Karpas-422 (cell line): ENCODE measurements at places on chromosomes 2 and 18. TPM values are rescaled to one million over a fixed set of nuclear protein-coding genes. Genes with fewer than 3 reads are reported as not detected.

RGPD4 gene
- not detected in 2 replicates for total RNA-seq

COL5A2 gene
- total RNA-seq, result 0.67 and 3.0 TPM in 2 replicates

IL1R2 gene
- total RNA-seq, result not detected in 2 replicates

SPRED2 gene
- 11.9 and 13.9 TPM in 2 replicates for total RNA-seq

DNA sequence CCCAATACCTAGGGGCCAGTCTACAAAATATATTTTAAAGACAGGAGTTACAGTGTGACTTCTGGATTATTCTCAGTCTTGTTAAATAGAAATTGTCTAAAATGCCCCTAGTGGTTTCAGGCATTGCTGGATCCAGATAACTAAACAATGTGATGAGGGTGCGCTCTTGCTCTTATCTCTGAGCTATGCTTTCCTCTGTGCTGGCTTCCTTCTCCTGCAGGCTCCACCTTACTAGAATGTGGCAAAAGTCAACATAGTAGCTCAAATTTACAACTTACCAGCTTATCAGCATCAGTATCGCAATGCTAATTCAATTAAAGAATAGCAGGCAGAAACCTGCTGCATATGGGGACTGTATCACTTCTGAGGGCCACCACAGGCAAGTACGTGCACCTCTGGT is 61.3 kb upstream of the RNU4ATAC start:
- DNase-seq, result no peak
- H3K4me3 ChIP-seq, result no peak overlapping the region

DNA sequence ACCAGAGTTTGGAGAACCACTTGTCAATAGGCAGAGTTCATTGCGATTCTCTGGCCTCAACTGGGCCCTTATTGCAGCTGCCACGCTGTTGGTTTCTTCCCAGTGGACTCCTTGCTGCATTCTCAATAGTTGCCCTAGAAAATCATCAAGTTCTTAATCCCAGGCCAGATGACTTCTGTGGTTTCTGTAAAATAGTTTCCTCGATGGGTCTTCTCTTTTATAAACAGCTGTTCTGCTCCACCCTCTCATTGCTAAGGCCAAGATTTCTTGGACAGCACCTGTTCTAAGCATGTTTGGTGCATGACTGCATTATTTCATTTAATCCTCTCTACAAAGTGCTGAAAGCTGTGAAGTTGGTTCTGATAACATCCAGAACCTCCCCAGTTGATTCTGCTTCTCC is 131.0 kb downstream of the BCL2L11 start:
- H3K4me1 ChIP-seq, result no peaks in the 10 kb centered on the region
- H3K36me3 ChIP-seq, result no peaks in the 10 kb centered on the region
- H3K27me3 ChIP-seq, result no peaks in the 10 kb centered on the region
- DNase-seq, result no peak

DNA sequence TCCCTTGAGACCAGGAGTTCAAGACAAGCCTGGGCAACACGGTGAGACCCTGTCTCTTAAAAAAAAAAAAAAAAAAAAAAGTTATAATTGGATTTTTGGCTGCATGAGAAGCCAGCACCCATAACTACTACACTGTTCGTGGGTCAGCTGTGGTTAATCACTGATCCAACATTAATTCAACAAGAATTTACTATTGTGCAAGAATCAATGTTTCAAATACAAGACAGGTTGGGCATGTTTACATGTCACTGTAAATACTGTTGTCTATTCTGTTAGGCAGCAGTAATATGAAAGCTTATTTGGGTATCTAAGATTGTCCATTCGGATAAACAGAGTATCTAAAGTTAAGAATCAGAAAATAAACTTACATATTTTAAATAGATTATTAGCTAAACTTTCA is 62.3 kb downstream of the ESCO1 start:
- no peaks in the 10 kb centered on the region for H3K27me3 ChIP-seq
- no peak overlapping the region for H3K4me3 ChIP-seq
- H3K4me1 ChIP-seq, result no peaks in the 10 kb centered on the region
- DNase-seq, result no peak
- H3K27ac ChIP-seq, result no peak overlapping the region
- peaks cover 35% of the 10 kb centered on the region for H3K36me3 ChIP-seq

GRCh38 chr2:29240601-29241000 is 125.4 kb downstream of the CLIP4 start:
- no peak for DNase-seq
- no peaks in the 10 kb centered on the region for H3K36me3 ChIP-seq
- peaks cover 4% of the 10 kb centered on the region; the same call in 1 of the 2 replicates for H3K4me1 ChIP-seq

DNA sequence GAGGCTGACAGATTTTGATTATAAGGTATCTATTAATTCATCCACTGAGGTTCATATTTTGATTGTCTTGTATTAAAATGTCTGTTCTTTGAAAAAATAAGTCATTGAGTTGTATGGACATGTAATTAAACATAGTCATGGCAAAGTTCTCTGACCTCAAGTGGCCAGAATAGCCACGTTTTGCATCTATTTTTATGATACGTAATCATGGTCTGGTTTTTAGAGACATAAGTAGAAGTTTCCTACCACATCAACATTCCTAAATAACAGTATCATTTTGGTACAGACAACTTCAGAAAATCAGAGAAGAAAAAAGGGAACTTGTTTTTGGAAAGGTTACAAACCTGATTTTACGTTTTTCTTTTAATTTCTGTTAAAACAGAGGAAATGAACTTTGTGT is 47.6 kb downstream of the COL5A2 start:
- no peak overlapping the region for H3K27ac ChIP-seq
- no peak overlapping the region for H3K4me3 ChIP-seq
- no peak for DNase-seq
- H3K27me3 ChIP-seq, result no peaks in the 10 kb centered on the region
- no peaks in the 10 kb centered on the region for H3K36me3 ChIP-seq

GRCh38 chr2:239978411-239978810 is 46.7 kb downstream of the NDUFA10 start:
- H3K27ac ChIP-seq, result no peak overlapping the region
- DNase-seq, result no peak
- H3K27me3 ChIP-seq, result no peaks in the 10 kb centered on the region
- H3K36me3 ChIP-seq, result peaks cover 32% of the 10 kb centered on the region; the same call in 1 of the 2 replicates
- no peaks in the 10 kb centered on the region for H3K4me1 ChIP-seq
- no peak overlapping the region for H3K4me3 ChIP-seq

DNA sequence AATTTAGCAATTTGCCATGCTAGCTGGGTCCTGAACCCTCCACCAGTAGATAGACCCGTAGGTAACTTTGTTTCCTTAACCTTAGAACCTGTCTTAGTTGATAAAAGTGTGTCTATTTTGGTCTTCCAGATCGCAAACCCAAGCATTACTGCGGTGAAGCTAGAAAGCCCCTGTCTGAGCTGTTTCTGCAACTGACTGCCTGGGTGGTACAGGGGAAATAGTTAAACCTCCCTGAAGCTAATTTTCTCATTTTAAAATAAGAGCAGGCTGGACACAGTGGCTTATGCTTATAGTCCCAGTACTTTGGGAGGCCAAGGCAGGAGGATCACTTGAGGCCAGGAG is 101.7 kb upstream of the MSH2 start:
- H3K4me3 ChIP-seq, result no peak overlapping the region
- no peak overlapping the region for H3K27ac ChIP-seq
- DNase-seq, result no peak
- H3K27me3 ChIP-seq, result no peaks in the 10 kb centered on the region
- peaks cover 19% of the 10 kb centered on the region for H3K4me1 ChIP-seq
- H3K36me3 ChIP-seq, result no peaks in the 10 kb centered on the region

- H3K27ac ChIP-seq, result no peak overlapping the region
- H3K36me3 ChIP-seq, result no peaks in the 10 kb centered on the region
- DNase-seq, result no peak
- no peaks in the 10 kb centered on the region for H3K4me1 ChIP-seq
These were observed 82.5 kb downstream of the DCDC2C start for GRCh38 chr2:3785890-3786273.

DNA sequence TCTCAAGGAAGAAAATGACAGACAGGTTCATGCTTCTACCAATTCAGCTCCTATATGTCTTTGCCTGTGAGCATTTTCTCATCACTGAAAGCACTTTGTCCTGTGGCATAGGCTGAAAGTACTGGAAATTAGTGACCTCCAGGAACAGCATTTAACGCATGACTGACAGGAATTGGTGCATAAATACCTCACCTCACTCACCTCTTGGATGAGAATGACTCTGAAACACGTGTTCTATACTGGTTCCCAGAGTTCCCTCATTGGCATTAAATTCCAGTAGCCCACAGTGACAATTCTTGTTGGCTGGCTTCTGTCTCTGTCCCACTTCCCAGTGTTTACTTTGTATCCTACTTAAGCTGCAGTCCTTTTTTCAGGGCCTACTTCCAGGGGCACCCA is 83.4 kb upstream of the MAPRE2 start:
- no peaks in the 10 kb centered on the region for H3K27me3 ChIP-seq
- no peak for DNase-seq
- no peak overlapping the region for H3K4me3 ChIP-seq
- no peaks in the 10 kb centered on the region for H3K36me3 ChIP-seq
- H3K4me1 ChIP-seq, result no peaks in the 10 kb centered on the region

GRCh38 chr2:232957657-232958090 is 55.4 kb downstream of the NGEF start:
- H3K27me3 ChIP-seq, result no peaks in the 10 kb centered on the region
- no peaks in the 10 kb centered on the region for H3K36me3 ChIP-seq
- peaks cover 14% of the 10 kb centered on the region for H3K4me1 ChIP-seq
- no peak for DNase-seq
- no peak overlapping the region for H3K4me3 ChIP-seq

GRCh38 chr2:2904721-2905350 is 472.8 kb downstream of the EIPR1 start:
- no peaks in the 10 kb centered on the region for H3K27me3 ChIP-seq
- H3K36me3 ChIP-seq, result no peaks in the 10 kb centered on the region
- DNase-seq, result no peak
